Left forelimb (tissue), 1 donor: ENCODE measurements at places on chromosomes 2 and 18.

GRCh38 chr2:72111061-72111460 is 36.6 kb downstream of the CYP26B1 start:
- no peak for DNase-seq

GRCh38 chr2:84116143-84116542 is 342.9 kb downstream of the SUCLG1 start:
- no peak for DNase-seq

DNA sequence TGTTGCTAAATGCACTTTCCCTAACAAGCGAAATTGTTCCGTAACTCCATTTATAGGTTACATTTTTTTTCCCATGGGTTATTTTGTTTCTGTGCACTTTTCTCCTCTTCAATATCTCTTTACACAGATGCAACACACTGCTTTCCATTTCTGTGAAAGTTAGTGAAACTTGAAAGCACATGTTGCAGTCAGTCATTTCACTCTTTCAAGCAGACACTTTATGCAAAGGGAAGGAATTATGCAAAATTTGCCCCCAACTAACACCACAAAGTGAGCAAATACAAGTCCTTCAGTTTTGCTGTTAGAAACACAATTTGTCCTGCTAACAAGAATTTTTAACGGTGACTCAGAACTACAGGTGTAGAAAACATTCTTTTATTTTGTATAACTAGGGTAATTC is 124.8 kb downstream of the PTH2R start:
- DNase-seq = no peak

- peak; percentile 6 for DNase-seq
Measured at GRCh38 chr2:3587432-3587831, 7.5 kb upstream of the COLEC11 start.

DNA sequence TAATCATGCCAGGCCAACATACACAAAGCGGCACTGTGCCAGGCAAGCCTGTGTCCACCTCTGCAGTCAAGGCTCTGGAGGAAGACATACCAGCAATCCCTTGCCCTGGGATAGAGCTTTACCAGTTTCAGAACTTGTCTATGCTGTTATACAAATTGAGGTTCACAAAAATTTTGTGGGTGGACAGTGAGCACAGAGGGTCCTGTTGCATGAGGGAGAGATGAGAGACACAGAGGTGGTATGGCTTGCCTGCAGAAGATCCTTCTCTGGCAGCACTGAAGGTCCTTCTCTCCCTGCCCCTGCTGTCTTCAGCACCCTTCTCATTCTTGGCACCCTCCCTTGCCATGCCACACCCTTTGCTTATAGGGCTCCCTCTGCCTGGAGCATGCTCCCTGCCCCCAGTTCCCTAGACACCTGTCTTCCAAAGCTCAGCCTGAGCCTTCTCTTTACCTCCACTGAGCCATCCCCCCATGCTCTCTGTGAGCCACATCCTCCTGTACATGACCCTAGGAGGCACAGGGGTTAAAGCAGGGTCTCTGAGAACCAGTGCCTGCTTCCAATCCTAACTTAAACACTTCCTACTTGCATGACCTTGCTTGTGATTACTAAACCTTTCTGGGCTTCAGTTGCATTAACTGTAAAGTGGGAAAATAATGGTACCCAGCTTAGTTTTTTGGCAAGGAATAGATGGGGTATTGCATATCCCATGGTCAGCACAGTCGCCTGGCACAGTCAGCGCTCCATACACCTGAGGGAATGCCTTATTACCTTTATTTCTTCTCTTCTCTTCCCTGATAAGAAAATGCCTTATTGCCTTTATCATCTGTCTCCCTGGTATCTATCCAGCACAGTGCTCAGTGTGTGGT is 857 bp downstream of the FABP1 start:
- no peak for DNase-seq

DNA sequence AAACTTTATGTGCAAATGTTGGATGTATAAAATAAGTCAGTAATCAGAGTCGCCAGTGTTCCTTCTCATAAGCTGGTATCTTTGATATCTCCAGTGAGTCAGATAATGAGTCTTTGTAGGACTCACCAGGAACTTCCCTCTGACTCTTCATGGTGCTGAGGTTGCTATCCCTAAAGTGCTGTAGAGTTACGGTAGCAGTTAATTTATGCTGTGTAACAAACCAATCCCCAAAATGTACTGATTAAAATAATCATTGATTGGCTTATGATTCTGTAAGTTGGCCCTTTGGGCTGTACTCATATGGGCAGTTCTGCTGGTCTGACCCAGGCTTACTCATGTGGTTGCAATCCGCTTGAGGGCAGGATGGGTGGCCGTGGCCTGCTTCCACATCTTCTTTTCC is 43.8 kb downstream of the MAIP1 start:
- no peak for DNase-seq
